ENCODE measurements at places on chromosomes 11 and 22.

DNA sequence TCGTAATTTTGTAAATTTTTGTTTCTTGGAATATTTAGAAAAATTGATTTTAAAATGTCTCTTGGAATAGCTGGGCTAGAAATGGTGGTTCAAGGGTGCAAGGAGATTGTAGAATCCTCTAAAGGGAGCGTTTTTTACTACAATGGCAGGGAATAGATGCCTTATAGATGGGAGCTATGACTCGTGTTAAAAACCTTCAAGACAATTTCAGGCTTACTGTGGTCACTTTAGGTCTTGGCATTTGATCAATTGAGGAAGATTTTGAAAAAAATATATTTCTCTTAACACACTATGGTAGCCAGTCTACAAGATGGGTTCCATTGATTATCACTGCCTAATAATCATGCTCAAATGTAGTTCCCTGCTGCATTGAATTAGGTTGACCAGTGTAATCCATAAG lies 25.0 kb downstream of the METTL15 start:
- H3K4me1 ChIP-seq, result no peaks in the 10 kb centered on the region
- no peaks in the 10 kb centered on the region for H3K27me3 ChIP-seq
- DNase-seq, result no peak
- peaks cover 52% of the 10 kb centered on the region for H3K36me3 ChIP-seq
- no peak overlapping the region for H3K4me3 ChIP-seq

- no peak overlapping the region for H3K27ac ChIP-seq
- H3K4me3 ChIP-seq, result no peak overlapping the region
- no peaks in the 10 kb centered on the region for H3K36me3 ChIP-seq
- no peaks in the 10 kb centered on the region for H3K27me3 ChIP-seq
- peaks cover 12% of the 10 kb centered on the region for H3K4me1 ChIP-seq
Observed at GRCh38 chr11:92739491-92739890, 230.0 kb upstream of the MTNR1B start.

DNA sequence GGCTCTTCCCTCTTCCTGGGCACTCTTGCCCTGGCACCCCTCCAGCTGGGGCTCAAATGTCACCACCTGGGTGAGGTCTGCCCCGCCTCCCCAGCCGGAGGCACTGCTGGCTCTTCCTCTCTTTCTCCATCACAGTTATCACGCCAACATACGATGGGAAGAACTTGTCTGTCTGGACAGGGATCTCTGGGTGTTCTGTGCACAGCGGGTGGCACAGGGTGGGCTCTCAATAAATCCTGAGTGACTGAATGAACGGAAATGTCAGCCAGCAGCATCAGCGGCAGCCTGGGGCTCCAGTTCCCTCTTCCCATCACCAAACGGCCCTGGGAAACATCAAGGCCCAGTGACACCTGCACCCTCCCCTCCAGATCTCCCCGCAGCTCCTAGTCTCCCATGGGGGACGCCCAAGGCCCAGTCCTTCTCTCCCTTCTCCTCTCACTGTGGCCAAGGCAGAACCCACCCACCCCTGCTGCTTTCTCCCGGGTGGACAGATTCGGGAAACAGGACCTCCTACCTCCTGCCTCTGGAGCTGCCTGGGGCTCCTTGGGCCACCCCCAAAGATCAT lies 440 bp upstream of the SLC25A45 start:
- no peak for DNase-seq
- H3K4me1 ChIP-seq, result peaks cover 69% of the 10 kb centered on the region
- H3K36me3 ChIP-seq, result no peaks in the 10 kb centered on the region
- no peaks in the 10 kb centered on the region for H3K27me3 ChIP-seq

DNA sequence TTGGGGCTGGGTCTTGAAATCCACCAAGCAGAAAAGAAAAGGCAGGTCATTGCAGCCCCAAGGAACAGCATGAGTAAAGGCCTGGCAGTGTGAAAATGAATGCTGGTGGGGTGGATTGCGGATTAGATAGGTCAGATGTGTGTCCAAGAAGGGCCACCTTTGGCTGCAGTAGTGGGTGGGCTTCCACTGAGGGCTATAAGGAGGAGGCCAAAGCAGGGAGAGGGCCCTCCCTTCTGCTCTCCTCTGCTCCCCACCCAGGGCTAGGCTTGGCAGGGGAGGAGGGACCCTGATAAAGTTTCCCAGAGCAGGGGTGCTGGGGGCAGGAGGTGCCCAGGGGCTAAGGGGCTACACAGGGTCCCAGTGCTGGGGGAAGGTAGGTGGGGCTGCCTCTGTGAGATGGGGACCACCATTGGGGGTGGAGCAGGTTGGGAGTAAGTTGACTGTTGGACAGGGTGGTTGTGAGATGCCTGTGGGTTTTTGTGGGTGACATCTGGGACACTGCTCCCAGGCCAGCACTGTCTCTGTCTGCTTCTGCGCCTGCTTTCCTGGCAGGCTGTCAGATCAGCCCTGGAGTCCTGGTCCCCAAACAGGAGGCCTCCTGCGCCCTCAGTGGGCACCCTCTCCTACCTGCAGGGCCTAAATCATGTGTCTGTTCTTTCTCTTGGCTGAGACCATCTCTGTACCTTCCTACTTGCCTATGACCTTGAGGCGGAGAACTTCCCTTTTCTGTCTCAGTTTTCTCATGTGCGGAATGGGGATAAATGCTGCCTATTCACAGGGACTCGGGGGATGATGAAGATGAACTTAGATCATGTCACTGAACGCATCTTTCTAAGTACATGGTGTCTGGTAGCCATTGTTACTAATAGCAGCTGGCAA lies 1.9 kb downstream of the CAPN5 start:
- H3K36me3 ChIP-seq, result no peaks in the 10 kb centered on the region
- no peak overlapping the region for H3K27ac ChIP-seq
- no peak overlapping the region for H3K4me3 ChIP-seq
- H3K27me3 ChIP-seq, result no peaks in the 10 kb centered on the region
- no peak for DNase-seq

GRCh38 chr22:46357711-46358520 lies 22.4 kb downstream of the TRMU start:
- DNase-seq, result no peak
- no peak overlapping the region for H3K4me3 ChIP-seq
- no peaks in the 10 kb centered on the region for H3K4me1 ChIP-seq
- H3K27me3 ChIP-seq, result no peaks in the 10 kb centered on the region
- H3K36me3 ChIP-seq, result peaks cover 47% of the 10 kb centered on the region
- no peak overlapping the region for H3K27ac ChIP-seq

- no peak overlapping the region for H3K27ac ChIP-seq
- H3K4me1 ChIP-seq, result peaks cover 7% of the 10 kb centered on the region
- no peaks in the 10 kb centered on the region for H3K36me3 ChIP-seq
- peaks cover 10% of the 10 kb centered on the region for H3K27me3 ChIP-seq
- DNase-seq, result no peak
- H3K4me3 ChIP-seq, result no peak overlapping the region
Observed at GRCh38 chr11:72468289-72468688, 34.0 kb upstream of the CLPB start.

DNA sequence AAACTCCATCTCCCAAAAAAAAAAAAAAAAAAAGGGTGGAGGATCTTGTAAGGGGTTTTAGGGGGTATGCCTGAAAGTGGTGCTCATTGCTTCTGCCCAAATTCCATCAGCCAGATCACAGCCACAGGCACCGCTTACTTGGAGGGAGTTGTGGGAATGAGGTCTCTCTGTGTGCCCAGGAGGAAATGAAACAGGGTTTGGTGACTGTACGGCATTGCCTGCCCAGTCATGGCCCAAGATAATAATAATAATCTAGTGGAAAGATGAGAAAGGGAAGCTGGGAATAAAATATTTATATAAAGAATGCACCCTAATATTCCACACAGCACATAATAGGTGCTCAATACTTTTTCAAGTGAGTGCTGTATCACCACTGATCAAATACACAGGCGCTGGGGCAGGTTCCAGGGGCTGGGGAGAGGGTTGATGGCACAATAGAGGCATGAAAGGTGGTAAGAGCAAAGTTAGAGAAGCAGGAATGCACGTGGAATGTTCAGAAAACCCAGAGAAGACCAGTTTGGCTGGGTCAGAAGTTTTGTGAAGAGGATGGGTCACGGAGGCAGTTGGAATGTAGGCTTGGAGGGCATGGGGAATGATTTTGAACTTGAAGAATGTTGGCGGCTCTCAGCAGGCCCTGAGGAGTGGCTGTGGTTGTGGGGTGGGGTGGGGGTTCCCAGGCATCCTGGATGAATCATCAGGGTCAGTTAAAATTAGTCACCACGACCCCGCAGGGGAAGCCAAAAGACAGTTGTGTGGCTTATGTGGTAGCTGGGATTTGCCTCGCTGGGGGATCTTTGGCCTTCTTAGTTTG lies 12.5 kb upstream of the MB start:
- DNase-seq, result peak; percentile 16
- H3K36me3 ChIP-seq, result no peaks in the 10 kb centered on the region

DNA sequence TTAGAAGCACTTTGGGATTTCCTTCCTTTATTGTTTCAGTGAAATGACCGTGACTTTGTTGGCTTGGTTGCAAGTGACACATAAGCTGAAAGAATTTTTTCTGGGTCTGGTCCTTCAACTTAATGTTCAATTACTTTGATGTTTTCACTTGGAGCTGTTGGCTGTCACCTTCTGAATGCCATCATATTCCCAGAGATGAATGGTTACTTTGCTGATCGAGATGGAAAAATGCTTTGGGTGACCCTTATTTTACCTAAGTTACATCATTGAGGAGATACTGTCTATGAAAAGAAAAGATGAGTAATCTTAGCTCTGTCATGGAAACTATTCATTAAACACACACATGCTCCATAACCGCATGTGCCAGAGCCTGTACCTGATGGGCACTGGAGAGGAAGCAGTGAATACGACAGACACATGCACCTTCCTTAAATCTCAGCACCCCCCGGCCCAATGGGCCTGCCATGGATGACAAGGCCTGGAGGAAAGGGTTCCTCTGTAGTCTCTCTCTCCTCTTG lies 76.9 kb downstream of the TENM4 start:
- no peaks in the 10 kb centered on the region for H3K36me3 ChIP-seq
- DNase-seq, result no peak
- H3K4me1 ChIP-seq, result no peaks in the 10 kb centered on the region
- H3K27me3 ChIP-seq, result no peaks in the 10 kb centered on the region
- H3K27ac ChIP-seq, result no peak overlapping the region

- H3K27ac ChIP-seq, result no peak overlapping the region
- peaks cover 21% of the 10 kb centered on the region for H3K4me1 ChIP-seq
- no peak overlapping the region for H3K4me3 ChIP-seq
- no peak for DNase-seq
- no peaks in the 10 kb centered on the region for H3K27me3 ChIP-seq
Observed at GRCh38 chr11:128343870-128344269, 243.5 kb downstream of the ETS1 start.

DNA sequence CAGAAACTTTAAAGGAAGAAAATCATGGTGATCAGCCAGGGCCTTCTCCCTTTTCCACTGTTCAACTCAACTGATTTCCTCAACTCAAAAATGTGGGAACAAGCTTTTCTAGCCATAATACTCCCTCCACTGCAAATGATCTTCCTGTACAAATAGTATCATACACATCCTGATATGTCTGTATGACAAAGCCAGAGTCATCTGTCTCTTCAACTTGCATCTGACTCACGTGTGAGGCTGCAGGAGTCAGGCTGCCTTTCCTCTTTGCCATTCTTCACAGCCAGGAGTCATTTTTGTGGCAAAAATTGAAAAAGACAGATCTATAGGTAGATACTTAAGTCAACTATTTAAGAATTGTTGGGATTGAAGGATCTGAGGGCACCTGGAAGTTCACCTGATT lies 13.3 kb downstream of the PATZ1 start:
- no peak overlapping the region for H3K27ac ChIP-seq
- DNase-seq, result no peak
- H3K4me1 ChIP-seq, result no peaks in the 10 kb centered on the region
- no peaks in the 10 kb centered on the region for H3K27me3 ChIP-seq

- H3K27me3 ChIP-seq, result no peaks in the 10 kb centered on the region
- H3K36me3 ChIP-seq, result no peaks in the 10 kb centered on the region
- H3K4me1 ChIP-seq, result no peaks in the 10 kb centered on the region
Observed at GRCh38 chr11:74284466-74284865, 27.0 kb downstream of the P4HA3 start.

GRCh38 chr11:122153746-122154145 lies 37.7 kb upstream of the BLID start:
- no peak overlapping the region for H3K4me3 ChIP-seq
- no peaks in the 10 kb centered on the region for H3K4me1 ChIP-seq
- DNase-seq, result no peak
- no peak overlapping the region for H3K27ac ChIP-seq
- peaks cover 11% of the 10 kb centered on the region for H3K27me3 ChIP-seq

DNA sequence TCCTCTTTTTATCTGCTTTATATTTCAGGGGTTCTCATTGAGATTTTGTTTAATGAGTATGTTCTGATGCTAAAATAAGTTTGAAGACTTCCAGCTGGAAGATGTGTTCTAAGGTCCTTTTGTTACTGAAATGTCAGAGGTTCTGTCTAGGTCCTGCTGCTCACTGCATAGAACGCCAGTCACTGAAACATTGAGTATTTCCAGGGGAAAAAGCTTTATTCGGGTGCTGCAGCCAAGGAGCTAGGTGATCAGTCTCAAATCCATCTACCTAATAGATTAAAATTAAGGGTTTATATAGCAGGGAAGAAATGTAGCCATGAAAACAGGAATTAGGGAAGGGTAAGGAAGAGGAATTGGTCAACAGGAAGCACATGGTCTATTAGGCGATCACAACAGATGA lies 19.7 kb downstream of the SVIP start:
- no peaks in the 10 kb centered on the region for H3K36me3 ChIP-seq
- no peak overlapping the region for H3K4me3 ChIP-seq
- 0 out of 2 replicates have a peak, but pooled peaks cover 3% of the 10 kb centered on the region for H3K4me1 ChIP-seq
- no peak for DNase-seq

GRCh38 chr11:73372375-73372993 lies 3.7 kb upstream of the RELT start:
- H3K4me3 ChIP-seq, result no peak overlapping the region
- no peaks in the 10 kb centered on the region for H3K27me3 ChIP-seq
- H3K4me1 ChIP-seq, result peaks cover 15% of the 10 kb centered on the region
- DNase-seq, result no peak

DNA sequence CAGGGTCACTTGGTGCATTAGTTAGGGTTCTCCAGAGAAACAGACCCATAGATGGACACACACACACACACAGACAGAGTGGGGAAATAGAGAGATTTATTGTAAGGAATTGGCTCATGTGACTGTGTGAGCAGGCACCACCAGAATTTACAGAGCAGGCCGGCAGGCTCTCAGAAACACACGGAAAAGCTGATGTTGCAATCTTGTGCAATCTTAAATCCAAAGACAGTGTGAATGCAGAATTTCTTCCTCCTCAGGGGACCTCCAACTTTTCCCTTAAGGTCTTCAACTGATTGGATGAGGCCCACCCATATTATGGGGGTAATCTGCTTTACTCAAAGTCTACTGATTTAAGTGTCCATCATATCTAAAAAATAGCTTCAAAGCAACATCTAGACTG lies 49.8 kb downstream of the APIP start:
- DNase-seq, result no peak
- H3K4me3 ChIP-seq, result no peak overlapping the region
- H3K27me3 ChIP-seq, result no peaks in the 10 kb centered on the region
- H3K36me3 ChIP-seq, result no peaks in the 10 kb centered on the region
- H3K4me1 ChIP-seq, result no peaks in the 10 kb centered on the region

- DNase-seq, result no peak
- H3K36me3 ChIP-seq, result peaks cover 5% of the 10 kb centered on the region
- H3K4me1 ChIP-seq, result peaks cover 29% of the 10 kb centered on the region
- H3K4me3 ChIP-seq, result peak overlapping the region; percentile 86
- no peaks in the 10 kb centered on the region for H3K27me3 ChIP-seq
Observed at GRCh38 chr22:20022231-20022977, 1.5 kb downstream of the TANGO2 start.

GRCh38 chr22:35686298-35686697 lies 31.4 kb upstream of the APOL5 start:
- no peaks in the 10 kb centered on the region for H3K27me3 ChIP-seq
- no peaks in the 10 kb centered on the region for H3K4me1 ChIP-seq
- no peak overlapping the region for H3K4me3 ChIP-seq
- H3K27ac ChIP-seq, result no peak overlapping the region

Data from DND-41 (cell line).